H4 (cell line): ENCODE measurements at places on chromosomes 3 and 15. TPM values are rescaled to one million over a fixed set of nuclear protein-coding genes. Genes with fewer than 3 reads are reported as not detected.

The CFAP91 gene
- 0.17 TPM in 1 of 2 replicates, not detected in the other for total RNA-seq

The CADPS gene
- 0.17 TPM in 1 of 2 replicates, not detected in the other for total RNA-seq

The CCRL2 gene
- 0.46 and 6.6 TPM in 2 replicates for total RNA-seq

GRCh38 chr15:78727561-78727960 lies 83.7 kb downstream of the ADAMTS7 start:
- DNase-seq, result no peak

GRCh38 chr15:69045802-69046201 lies 31.3 kb downstream of the NOX5 start:
- peak; percentile 84 for DNase-seq

GRCh38 chr3:170267793-170268192 lies 45.6 kb downstream of the PRKCI start:
- DNase-seq, result no peak

DNA sequence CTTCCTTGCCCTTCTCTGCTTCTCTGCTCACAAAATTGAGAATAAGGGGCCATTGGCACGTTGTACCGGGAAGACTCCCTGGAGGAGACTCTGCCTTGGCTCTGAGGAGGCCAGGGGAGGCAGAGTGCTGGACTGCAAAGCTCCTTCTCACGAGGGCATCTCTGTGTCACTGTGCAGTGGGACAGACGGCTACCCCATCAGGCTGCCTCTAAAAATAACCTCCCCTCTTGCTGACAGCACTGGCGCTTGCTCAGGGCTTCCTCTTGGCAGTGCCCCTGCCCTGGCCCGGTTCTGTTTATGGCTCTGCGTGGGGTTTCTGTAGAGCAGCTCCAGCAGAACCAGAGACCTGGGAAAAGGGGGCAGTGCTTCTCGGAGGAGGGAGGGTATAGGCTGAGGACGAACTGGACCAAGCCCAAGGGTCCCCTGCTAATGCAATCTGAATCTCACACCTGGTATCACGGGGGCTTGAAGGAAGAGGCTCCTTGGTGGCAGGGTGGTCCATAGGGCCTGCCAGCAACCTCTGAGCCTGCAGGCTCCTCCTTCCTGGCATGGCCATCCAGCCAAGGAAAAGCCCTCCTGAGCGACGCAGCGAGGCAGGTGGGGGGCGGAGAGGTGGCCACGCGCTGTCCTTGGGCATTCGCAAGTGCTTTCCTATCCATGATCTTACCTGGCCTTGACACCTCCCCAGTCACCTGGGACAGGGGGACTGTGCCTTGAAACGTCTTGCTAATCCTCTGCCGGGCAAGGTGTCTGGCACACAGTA lies 63.3 kb upstream of the TLE3 start:
- DNase-seq, result no peak

DNA sequence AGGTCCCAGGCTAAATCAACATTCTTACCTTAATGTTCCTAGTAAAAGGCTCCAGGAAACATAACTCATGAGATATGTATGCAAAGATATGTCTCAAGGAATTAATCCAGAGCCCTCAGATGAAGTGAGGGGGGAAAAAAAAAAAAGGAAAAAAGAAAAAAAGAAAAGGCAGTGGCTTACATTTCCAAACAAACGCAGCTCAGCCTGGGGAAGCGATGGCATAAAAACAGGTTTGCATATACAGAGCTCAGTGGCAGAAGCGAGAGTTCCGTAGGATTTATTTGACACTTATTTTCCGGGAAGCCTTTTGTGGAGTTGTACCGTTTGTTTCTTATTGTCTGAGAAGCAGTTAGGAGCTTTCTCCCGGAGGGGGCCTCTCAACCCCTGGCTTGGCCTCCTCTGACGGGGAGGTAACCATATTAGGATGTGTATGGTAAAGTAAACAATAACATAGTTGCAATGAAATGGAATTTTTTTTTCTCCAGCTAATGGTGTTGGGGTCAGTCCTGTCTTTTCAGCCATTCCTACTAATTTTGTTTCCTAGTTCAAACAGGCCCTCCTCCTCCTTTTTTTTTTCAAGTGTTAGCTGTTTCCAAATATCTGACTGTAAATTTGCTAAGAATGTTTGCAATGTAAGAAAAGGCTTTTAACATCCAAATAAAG lies 338.6 kb downstream of the FOXP1 start:
- peak; percentile 33 for DNase-seq

DNA sequence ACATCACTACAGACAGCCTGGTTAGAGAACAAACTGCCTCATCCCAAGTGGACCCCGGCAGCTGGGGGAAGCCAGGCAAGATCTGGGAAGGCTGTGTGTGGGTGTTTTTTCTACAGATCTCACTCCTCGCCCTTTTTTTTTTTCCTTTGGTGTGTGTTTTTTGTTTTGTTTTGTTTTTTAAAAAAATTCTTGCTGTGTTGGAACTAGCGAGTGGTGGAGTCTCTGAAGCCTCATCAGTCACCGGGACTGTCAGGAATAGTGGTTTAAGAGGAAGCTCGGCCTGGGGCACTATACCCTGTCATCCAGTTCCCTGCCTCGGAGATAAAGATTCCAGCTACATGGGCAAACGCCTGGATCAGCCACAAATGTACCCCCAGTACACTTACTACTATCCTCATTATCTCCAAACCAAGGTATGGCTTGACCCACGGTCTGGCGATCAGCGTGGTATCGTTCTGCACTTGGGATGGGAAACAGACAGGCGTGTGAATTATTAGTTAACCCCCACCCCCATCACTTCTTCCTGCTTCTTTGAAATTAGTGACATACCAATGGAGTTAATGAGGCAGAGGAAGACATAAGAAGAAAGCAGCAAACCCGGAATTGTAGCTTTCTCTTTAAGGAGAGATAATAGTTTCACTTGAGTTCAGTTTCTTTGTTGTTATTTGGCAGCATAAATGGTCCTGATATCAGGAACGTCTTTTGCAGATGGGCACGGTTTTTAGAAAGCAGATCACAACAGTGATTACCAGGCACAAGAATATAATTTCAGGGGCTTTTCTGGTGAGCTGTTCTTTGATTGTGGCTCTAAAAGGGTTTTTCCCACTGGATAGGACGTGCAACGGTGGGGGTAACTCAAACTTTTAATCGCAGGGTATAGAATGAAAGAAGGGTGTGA lies 722 bp downstream of the RBMS3 start:
- no peak for DNase-seq

DNA sequence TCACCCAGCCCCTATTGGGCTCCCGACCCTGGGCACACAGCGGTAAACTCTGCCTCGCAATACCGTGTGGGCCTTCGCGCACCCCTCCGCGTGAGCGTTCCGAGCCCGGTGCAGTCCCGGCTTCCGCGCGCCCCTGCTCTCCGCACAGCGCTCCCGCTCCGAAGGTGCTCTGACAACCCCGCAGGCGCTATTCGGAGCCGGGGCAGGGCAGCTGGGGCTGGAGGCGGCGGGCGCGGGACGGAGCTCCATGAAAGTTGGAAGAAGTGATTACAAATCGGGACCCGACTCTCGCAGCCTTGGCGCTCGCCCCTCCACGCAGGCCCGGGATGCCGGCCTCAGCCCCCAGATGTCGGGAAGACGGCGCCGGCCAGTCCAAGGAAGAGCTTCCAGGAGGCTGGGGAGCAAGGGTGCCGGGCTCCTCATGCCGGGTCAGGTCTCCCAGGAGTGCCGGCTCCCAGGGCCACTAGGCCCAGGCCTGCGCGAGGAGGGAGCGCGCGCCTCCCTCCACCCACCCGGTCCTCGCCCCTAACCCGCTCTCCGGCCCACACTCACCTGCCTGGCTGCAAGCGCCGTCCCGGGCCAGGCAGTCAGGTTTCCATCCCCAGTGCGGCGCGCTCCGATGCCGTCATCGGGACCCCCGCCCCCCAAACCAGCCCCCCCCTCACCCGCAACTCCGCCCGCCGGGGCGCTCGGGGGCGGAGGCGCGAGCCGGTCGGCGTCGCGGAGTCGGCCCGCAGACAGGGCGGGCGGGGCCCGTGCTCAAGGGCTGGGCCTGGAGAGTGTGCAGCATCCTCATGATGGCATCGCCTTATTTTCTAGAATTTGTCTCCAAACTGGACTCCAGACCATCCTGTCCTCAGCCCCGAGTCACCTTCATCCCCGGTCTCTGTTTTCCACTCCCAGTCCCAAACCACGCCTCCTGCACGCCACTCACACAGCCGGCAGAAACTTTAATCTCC lies at the start of gene KIF7:
Gene KIF7 (minus strand): TSS at position 621 of the 959 bp plus-strand sequence. CDS start 2,537 bp downstream, outside the sequence.
- peak; percentile 43 for DNase-seq

- peak; percentile 37 for DNase-seq
These were observed 60.0 kb downstream of the RPL22L1 start for GRCh38 chr3:170809975-170810357.

DNA sequence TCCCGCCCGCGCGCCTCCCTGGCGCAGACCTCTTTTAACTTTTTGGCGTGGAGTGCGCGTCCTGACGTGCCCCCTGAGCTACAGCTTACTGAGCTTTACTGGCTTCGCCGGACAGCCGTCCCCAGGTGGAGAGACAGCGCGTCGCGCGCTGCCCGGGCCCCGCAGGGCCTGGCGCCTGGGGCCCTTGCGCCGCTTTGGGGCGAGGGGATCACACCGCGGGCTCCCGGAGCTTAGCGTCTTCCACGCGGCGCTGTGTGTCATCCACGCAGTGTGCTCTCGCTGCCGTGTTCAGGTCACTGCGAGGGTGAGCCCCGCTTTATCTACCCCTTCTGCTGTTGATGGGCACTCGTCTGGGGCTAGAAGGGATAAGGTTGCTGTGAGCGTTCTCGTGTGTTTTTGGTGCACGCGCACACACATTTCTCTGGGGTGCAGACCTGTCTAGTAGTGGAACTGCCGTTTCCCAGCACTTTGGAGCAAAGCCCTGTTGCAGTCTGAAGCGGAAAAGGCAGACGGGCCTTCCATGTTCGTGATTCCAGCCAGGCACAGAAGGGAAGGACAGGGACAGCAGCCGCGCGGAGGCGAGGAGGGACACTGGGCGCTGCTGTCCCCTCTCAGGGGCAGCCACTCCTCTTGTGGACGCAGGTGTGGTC lies 33.1 kb upstream of the ALDH1L1 start:
- DNase-seq, result no peak

DNA sequence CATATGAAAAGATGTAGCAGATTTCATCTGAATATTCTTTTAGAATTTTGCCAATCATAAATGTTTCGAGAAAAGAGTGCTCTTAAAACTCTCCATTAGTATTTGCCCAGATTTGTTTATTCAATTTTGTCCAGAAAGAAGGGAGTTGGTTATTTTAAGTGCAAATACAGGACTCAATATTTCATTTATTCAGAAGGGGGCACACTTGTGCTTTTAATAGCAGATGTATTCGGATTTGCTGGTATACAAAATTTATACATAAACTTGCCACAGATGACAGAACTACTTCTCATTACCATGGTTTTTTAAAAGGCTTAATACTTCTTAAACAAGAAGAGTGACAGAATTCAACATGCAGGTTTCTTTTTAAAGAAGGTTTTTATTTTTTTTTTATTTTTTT lies 69.8 kb upstream of the GRM7 start:
- DNase-seq, result no peak

DNA sequence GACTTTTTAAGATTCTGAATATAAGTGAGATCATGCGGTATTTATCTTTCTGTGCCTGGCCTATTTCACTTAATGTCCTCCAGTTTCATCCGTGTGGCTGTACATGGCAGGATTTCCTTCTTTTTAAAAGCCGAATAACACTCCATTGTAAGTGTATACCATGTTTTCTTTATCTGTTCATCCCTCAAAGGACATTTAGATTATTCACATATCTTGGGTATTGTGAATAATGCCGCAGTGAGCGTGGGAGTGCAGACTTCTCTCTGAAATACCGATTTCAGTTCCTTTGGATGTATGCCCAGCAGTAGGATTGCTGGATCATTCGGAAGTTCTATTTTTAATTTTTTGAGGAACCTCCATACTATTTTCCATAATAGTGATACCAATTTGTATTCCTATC lies 136.1 kb downstream of the APBA2 start:
- DNase-seq, result no peak
